ENCODE measurements at places on chromosomes 1 and 21. TPM values are rescaled to one million over a fixed set of nuclear protein-coding genes. Genes with fewer than 3 reads are reported as not detected.

- peak overlapping the region; percentile 90 for H3K27ac ChIP-seq
- no peaks in the 10 kb centered on the region for H3K27me3 ChIP-seq
- no peaks in the 10 kb centered on the region for H3K36me3 ChIP-seq
- H3K4me1 ChIP-seq: peaks cover 20% of the 10 kb centered on the region
- peak; percentile 26 for DNase-seq
- peak overlapping the region; percentile 79 for H3K4me3 ChIP-seq
Observed at GRCh38 chr1:51729824-51730301, 113.0 kb downstream of the OSBPL9 start.

The PHGDH gene
- total RNA-seq: 6.1 TPM

DNA sequence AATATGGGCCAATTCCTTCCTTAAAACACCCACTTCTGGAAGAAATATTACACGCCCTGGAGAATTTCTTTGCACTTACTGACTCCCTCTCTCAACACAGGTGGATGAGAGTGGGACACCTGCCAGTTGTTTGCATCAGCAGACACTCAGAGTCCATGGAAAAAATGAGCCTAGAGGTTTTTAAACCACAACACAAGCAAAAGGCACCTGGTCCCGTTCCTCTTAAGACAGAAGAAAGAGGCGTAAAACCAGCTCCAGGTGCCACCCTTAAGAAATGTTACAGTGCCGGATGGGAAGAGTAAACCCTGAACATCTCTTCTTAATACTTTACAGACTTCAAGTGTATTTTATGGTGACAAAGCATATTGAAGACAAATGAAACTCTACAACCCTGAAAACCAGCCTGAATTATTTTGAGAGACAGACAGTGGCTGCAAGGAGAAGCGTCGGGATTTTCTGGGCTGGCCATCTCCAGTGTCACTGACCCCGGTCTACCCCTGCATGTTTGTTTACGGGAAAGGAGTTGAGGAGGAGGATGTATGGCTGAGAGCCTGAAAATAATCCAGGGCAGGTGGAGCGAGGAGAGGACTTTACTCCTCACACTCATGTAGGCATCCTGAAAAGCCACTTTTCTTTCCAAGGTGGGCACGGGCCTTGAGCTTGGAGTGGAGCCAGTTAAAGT, 7.8 kb upstream of the RIPK4 start:
- peak; percentile 53 for DNase-seq
- H3K4me1 ChIP-seq: no peaks in the 10 kb centered on the region
- H3K4me3 ChIP-seq: no peak overlapping the region

DNA sequence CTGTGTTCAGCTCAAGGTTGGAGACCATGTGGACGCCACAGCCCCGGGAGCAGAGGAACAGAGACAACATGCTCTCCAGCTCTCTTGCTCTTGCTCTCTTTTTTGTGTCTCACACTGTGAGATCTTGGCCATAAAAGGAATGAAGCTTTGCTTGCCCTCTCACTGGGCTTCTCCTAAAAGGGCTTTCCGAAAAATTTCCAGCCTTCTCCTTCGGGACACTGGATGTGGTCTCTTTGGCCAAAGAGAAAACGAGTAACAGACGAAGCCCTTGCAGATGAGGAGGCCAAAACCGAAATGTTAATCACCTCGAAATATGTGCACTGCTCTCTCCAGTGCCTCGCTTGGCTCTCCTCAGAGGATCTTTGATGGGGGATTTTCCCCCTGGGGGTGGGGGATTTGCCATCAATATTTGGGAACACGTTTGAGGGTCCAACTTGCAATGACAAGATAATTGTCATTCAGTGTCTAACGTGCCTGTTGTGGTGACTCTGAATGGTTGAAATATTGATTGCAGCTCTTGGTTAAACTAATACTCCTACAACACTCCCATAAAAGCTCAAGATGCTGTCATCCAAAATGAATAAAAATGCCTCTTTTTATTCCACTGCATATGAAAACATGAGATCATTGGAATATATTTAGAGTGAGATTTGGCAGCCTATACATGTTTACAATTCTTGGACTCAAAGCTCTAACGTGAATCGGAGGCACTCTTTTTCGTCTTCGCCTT, 68.6 kb upstream of the ANGPTL1 start:
- peak overlapping the region; percentile 55 for H3K4me3 ChIP-seq
- no peaks in the 10 kb centered on the region for H3K27me3 ChIP-seq
- peak overlapping the region; percentile 67 for H3K27ac ChIP-seq

GRCh38 chr1:100791586-100791985, 72.0 kb downstream of the VCAM1 start:
- H3K4me1 ChIP-seq: no peaks in the 10 kb centered on the region
- no peaks in the 10 kb centered on the region for H3K36me3 ChIP-seq
- no peak overlapping the region for H3K4me3 ChIP-seq

The ILDR2 gene
- 1.9 TPM for total RNA-seq

GRCh38 chr1:214318356-214318755, 37.4 kb downstream of the SMYD2 start:
- no peaks in the 10 kb centered on the region for H3K36me3 ChIP-seq
- no peaks in the 10 kb centered on the region for H3K27me3 ChIP-seq
- DNase-seq: no peak
- H3K4me3 ChIP-seq: no peak overlapping the region

- H3K4me3 ChIP-seq: no peak overlapping the region
- H3K36me3 ChIP-seq: no peaks in the 10 kb centered on the region
- no peaks in the 10 kb centered on the region for H3K4me1 ChIP-seq
- no peaks in the 10 kb centered on the region for H3K27me3 ChIP-seq
- DNase-seq: no peak
- H3K27ac ChIP-seq: peak overlapping the region; percentile 56
Observed at GRCh38 chr1:115251340-115251748, 86.7 kb downstream of the NGF start.

The DHX9 gene
- total RNA-seq: 89.3 TPM

- no peak overlapping the region for H3K27ac ChIP-seq
- no peak overlapping the region for H3K4me3 ChIP-seq
- H3K27me3 ChIP-seq: no peaks in the 10 kb centered on the region
- no peaks in the 10 kb centered on the region for H3K36me3 ChIP-seq
- DNase-seq: no peak
Observed at GRCh38 chr1:187408212-187409004, 579.7 kb downstream of the PLA2G4A start.

DNA sequence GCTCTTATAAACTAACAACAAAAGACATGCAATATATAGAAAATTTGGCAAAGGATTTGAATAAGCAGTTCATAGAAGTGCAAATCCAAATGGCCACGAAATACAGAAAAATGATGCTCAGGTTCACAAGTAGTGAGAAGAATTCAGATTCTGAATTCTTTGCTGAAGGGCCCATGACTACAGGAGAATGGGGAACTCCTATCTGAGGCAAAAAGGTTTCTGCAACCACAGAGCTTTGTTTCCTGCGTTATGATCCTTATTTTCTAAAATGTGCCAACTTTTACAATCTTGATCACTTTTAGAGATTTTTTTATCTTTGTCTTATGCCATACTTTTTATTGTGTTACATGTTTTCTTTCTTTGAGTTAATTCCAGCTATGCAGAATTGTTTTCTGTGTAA, 91.3 kb downstream of the ITSN1 start:
- H3K27me3 ChIP-seq: no peaks in the 10 kb centered on the region
- no peak overlapping the region for H3K27ac ChIP-seq
- H3K36me3 ChIP-seq: no peaks in the 10 kb centered on the region
- DNase-seq: no peak

The AMIGO1 gene
- total RNA-seq: 9.5 TPM

DNA sequence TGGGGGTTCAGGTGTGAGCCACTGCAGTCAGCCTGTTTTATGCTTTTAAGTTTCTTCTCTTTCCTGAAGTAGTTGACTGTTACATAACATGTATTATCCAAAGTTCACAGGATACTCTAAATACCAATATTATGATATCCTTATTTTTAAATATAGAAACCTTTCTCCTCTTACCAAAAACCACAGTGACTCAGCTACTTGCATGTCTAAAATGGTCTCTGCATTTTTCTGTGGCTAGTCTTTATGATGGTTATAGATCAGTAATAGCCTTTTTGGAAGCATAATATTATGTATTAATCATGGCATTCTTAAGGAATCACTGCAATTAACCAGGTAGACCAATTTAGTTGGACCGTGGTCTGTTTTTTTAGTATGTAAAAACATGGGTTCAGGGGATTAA, 210.8 kb upstream of the CACYBP start:
- H3K27me3 ChIP-seq: no peaks in the 10 kb centered on the region
- no peak overlapping the region for H3K27ac ChIP-seq
- H3K4me1 ChIP-seq: no peaks in the 10 kb centered on the region

DNA sequence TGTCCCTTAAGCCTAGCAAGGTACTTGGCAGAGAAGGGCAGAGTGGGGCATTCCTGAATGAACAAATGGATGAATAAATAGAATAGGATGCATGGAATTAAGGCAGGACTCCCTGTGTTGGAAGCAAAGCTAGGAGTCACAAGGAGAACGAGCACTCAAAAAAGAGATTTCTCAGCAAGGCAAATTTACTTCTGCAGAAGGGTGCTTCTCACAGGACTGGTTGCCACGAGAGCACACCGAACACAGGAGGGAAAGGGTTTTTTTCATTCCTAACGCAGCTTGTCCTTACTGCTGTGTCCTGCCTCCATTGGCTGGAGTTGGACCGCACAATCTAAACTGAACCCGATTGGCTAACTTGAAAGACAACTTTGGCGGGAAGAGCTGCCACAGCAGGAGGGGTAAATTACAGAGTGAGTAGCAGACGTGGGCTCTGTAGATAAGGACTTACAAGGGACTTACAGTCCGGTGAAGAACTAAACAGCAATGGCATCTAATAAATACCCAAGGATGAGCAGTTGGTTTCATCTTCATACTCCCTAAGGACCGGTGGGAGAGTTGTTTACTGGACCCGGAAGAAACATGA, 52.4 kb downstream of the KIF26B start:
- H3K36me3 ChIP-seq: no peaks in the 10 kb centered on the region
- H3K4me3 ChIP-seq: no peak overlapping the region

The MROH9 gene
- not detected for total RNA-seq

DNA sequence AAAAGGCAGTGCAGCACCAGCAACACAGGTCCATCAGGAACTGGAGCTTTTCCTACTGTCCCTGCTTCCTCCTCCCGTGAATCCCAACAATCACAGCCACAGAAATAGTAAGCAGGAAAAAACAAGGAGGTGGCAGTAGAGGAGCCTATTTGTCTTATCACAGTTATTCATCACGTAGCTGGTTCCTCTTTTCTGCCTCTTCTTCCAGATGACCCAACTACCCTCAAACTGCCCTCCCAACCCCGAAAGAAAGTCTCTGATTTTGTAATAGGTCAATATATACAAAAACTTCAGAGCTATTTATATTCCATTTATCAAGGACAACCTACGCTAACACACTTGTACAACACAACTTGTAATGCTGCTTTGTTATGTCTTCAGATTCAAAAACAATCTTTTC, 21.4 kb downstream of the GNB1 start:
- DNase-seq: no peak
- H3K36me3 ChIP-seq: no peaks in the 10 kb centered on the region
- H3K27me3 ChIP-seq: no peaks in the 10 kb centered on the region
- no peak overlapping the region for H3K4me3 ChIP-seq
- H3K27ac ChIP-seq: no peak overlapping the region

DNA sequence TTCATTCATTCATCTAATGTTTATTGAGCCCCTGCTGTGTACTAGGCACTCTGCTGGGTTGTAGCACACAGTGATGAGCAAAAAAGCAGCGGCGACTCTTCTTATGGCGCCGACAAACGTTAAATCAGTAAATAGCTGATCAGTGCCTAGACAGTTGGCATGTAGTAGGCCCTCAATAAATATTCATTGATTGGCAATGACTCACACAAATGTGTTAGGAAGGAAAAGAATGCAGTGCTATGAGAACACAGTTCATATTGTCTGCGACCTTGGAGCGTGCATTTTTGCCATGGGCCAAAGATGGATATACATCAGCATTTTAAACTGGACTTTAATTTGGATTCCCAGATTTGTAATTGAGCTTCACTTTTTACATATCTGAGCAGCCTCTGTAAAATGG, 52.0 kb downstream of the PRDM2 start:
- H3K4me3 ChIP-seq: no peak overlapping the region
- no peak for DNase-seq
- peaks cover 14% of the 10 kb centered on the region for H3K4me1 ChIP-seq

The ATAD3C gene
- 1.9 TPM for total RNA-seq

The ASCL5 gene
- total RNA-seq: not detected

- no peaks in the 10 kb centered on the region for H3K36me3 ChIP-seq
- H3K4me1 ChIP-seq: no peaks in the 10 kb centered on the region
- no peaks in the 10 kb centered on the region for H3K27me3 ChIP-seq
- no peak overlapping the region for H3K27ac ChIP-seq
Observed at GRCh38 chr1:194929357-194929756, 1678.9 kb downstream of the KCNT2 start.

- H3K27me3 ChIP-seq: no peaks in the 10 kb centered on the region
- H3K36me3 ChIP-seq: no peaks in the 10 kb centered on the region
- H3K27ac ChIP-seq: peak overlapping the region; percentile 69
- DNase-seq: no peak
- no peak overlapping the region for H3K4me3 ChIP-seq
- H3K4me1 ChIP-seq: no peaks in the 10 kb centered on the region
Observed at GRCh38 chr1:116330342-116330652, 42.7 kb upstream of the ATP1A1 start.

- H3K27ac ChIP-seq: no peak overlapping the region
- no peak overlapping the region for H3K4me3 ChIP-seq
- DNase-seq: no peak
Observed at GRCh38 chr1:87263785-87264184, 64.9 kb upstream of the LMO4 start.
